ENCODE measurements at places on chromosomes 16 and 17. TPM values are rescaled to one million over a fixed set of nuclear protein-coding genes. Genes with fewer than 3 reads are reported as not detected.

Gene ZNF785
- total RNA-seq, result 15.3 TPM

Gene BPTF
- total RNA-seq, result 116 TPM

Gene MYH1
- total RNA-seq, result not detected

Gene IGFBP4
- 1.3 TPM for total RNA-seq

Gene ZG16
- total RNA-seq, result not detected

Gene SLFN5
- 0.81 TPM for total RNA-seq

Gene HOXB8
- total RNA-seq, result not detected

Gene HOXB6
- total RNA-seq, result 7.3 TPM

Data from hematopoietic multipotent progenitor cell (in vitro differentiated cells).